D341Med (cell line): ENCODE measurements at places on chromosomes 5 and 9.

- no peak for DNase-seq
These were observed 24.8 kb upstream of the PDCD1LG2 start for GRCh38 chr9:5485378-5486085.

GRCh38 chr5:18329328-18329727 is 695.1 kb downstream of the TAF11L14 start:
- no peak for DNase-seq

- DNase-seq, result no peak
These were observed 114.6 kb upstream of the SPOCK1 start for GRCh38 chr5:137613554-137614265.

- no peak for DNase-seq
These were observed 1.2 kb downstream of the N4BP3 start for GRCh38 chr5:178114325-178115135.

DNA sequence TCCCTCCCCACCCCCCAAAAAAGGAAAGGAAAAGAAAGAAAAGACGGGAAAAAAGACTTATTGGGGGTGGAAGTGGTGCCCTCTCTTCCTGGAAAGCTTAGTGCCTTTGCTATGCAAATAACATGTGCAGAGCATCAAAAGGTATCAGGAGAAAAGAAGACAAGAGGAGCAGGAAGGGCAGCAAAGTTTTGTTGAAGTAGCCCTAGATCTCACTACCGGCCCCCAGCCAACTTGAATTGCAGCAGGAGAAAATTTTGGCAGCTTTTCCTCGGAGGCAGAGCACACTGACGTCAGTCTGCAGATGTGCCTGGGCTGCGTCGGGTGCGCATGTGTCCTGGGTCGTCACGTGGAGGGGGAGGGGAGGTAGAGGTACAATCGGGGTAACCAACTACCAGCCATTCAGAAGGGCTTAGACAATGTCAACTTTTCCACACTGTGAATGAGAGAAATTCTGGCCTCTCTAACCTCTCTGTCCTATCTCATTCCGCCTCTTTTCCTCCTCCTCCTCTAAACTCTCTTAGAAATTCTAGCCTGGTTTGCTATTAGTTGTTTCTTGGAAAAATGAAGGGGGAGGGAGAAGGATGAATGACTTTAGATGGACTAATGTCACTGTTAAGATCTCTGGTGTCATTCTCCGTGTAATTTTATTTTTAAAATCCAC is at the start of gene ADAMTS6:
Gene ADAMTS6 (minus strand): TSS at position 286 of the 661 bp plus-strand sequence. CDS start 8,247 bp downstream, outside the sequence.
- DNase-seq, result peak; percentile 31

GRCh38 chr9:88313364-88314220 is 74.7 kb upstream of the SPIN1 start:
- DNase-seq, result no peak

DNA sequence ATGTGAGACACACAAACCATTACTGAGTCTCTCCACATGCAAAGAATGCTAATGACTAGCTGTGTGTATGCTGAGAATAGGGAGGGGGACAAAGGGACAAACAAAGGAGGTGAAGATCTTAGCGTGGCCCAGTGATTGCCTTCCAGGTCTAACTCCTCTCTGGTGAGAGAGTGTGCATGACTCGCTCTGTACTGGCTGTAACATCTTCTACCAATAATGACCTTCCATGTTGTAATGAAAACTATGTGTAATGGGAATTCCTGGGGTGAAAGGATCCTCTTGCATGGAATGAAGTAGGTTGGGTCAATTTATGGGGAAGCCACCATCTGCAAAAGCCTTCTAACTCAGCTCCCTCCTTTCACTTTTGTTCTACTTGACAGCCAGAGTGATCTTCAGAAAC is 24.4 kb upstream of the GPR151 start:
- no peak for DNase-seq

DNA sequence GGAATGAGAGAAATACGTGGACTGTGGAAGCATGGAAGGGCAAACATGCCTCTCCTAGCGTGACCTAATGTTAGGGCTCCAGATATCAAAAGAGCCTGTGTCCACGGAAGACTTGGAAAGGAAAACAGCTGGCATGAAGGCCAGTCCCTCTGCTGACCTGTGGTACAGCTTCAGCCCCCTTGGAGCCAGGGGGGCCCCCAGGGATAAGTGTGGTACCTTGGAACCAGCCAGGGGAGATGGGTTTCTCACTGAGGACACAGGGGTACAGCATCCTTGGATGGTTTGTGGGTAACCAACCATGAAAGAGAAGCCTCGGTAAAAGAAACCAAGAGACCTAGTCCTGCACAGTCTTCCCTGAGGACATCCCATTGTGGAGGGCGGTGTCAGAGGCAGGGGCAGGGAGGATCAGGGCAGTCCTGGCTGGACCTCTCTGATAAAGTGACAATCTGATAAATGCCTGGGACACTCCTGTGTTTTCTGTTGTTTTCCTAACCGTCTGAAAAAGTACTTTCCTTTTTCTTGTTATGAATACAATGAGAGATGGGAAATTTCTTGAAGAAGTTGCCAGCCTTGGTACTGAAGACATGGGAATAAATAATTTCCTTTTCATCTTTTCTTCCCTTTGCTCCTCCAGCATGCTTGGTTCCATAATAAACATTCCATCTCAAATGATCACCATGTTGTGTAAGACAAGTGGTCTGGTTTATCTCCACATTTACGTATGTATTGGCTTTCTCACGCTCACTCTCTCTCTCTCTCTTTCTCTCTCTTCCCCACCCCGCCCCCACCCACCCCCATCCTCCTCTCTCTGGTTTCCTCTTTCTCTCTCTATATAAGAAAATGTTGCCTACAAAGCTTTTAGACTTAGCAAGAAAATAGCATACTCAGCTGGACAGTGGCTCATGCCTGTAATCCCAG is 102.1 kb downstream of the SUSD1 start:
- no peak for DNase-seq

DNA sequence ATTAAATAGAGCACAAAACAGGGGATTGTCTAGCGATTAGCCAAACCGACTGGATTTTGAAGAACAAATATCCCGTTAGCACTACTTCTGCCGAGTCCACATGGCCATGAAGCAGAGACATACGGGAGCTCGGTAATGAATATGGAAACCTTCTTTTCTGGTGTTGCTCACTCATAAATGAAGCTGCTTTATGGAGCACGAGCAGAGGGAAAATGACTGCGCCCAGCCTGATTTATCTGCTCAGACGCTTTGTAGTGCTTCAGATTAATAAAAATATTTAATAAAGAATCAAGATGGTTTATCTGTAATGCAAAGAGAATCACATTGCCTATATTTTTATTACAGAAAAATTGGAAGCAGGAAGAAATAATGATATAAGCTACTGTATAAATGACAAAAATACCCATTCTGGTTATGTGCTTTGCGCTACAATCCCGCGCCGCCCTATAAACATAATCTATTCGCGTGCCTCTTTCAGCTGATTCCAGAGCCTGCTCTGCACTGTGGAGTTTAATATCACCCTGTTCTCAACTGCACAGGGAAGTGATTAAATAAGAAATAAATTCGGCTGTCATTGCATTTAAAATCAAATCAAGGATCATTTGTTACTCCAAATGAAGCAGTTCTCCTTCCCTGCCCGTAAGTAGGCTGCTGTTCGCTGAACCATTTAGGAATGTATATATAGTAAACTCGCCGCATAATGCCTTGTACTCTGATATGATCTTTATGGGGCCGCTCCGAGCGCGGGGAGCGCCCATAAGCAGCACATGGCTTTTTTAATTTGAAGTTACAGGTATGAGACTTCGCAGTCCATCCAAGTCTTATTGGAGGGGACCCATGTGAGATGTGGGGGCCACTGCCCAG is 22.3 kb upstream of the UBAC1 start:
- DNase-seq, result no peak
